ENCODE measurements at places on chromosomes 2 and 18.

- DNase-seq: no peak
These were observed 558.9 kb upstream of the FSIP2 start for GRCh38 chr2:185179743-185180142.

- no peak for DNase-seq
These were observed 24.3 kb downstream of the GALNT1 start for GRCh38 chr18:35605686-35606417.

GRCh38 chr2:233839447-233839820 lies 14.9 kb downstream of the HJURP start:
- DNase-seq: no peak

DNA sequence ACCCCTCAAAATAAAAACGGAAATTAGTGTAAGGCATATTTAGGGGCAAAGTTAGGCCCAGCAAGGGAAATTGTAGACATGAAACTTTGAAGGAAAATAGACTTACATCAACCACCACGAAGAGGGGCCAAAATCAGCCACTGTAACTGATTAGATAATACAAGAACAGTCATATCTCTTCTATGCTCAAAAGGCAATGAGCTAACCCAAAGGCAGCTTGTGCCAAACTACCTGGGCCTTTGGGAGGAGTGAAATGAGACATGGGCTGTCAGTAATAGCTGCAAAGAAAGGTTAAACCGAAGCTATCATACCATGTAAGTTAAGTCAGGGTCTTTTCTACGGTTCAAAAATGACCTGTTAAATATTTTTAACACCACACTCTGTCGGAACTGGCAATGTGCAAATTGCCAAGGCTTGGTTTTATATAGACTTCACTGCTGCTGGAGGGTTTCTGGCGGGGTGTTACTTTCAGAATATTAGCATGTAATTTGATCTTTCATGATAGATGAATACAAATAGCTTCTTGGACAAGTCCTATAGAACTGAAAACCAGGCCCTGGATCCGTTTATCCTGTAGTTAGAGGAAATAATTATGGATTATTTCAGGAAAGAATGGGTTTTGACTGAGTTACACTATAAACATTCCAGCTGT lies 69.6 kb downstream of the ACVR1 start:
- no peak for DNase-seq

DNA sequence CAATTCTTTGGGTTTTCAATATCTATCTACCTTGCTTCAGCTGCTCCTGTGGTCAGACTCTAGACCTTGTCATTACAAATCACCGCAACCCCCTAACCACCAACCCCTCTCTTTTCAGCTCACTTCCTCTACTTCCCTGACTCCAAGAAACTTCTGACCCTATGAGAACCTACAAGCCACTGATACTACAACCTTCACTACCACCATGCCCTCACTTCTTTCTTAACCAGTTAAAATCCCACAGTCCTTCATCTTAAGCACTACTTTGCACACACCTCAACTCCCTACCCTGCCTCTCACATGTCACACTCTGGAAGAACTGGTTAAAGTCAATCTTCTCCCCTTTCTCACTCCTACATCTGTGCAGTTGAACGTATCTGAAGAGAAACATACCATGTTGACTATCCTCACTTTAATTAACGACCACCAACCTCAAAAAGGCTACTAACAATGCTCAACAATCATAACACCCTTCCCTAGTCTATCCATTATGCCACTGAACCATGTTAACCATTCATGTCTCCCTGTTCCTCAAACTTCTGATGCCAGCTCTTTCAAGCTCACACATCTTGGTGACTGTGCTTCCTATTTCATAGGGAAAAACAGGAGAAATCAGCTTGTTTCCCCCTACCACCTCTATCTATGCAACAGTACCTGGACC lies 12.6 kb downstream of the EIF2AK3 start:
- no peak for DNase-seq

DNA sequence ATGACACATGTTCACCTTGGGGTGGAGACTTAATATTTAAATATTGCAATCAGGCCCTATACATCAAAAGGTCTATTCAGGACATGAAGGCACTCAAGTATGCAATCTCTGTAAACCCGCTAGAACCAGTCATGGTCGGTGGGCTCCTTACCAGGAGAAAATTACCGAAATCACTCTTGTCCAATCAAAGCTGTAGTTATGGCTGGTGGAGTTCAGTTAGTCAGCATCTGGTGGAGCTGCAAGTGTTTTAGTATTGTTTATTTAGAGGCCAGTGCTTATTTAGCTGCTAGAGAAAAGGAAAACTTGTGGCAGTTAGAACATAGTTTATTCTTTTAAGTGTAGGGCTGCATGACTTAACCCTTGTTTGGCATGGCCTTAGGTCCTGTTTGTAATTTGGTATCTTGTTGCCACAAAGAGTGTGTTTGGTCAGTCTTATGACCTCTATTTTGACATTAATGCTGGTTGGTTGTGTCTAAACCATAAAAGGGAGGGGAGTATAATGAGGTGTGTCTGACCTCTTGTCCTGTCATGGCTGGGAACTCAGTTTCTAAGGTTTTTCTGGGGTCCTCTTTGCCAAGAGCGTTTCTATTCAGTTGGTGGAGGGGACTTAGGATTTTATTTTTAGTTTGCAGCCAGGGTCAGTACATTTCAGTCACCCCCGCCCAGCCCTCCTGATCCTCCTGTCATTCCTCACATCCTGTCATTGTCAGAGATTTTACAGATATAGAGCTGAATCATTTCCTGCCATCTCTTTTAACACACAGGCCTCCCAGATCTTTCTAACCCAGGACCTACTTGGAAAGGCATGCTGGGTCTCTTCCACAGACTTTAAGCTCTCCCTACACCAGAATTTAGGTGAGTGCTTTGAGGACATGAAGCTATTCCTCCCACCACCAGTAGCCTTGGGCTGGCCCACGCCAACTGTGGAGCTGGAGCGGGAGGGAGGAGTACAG lies 108.1 kb downstream of the XRCC5 start:
- no peak for DNase-seq

DNA sequence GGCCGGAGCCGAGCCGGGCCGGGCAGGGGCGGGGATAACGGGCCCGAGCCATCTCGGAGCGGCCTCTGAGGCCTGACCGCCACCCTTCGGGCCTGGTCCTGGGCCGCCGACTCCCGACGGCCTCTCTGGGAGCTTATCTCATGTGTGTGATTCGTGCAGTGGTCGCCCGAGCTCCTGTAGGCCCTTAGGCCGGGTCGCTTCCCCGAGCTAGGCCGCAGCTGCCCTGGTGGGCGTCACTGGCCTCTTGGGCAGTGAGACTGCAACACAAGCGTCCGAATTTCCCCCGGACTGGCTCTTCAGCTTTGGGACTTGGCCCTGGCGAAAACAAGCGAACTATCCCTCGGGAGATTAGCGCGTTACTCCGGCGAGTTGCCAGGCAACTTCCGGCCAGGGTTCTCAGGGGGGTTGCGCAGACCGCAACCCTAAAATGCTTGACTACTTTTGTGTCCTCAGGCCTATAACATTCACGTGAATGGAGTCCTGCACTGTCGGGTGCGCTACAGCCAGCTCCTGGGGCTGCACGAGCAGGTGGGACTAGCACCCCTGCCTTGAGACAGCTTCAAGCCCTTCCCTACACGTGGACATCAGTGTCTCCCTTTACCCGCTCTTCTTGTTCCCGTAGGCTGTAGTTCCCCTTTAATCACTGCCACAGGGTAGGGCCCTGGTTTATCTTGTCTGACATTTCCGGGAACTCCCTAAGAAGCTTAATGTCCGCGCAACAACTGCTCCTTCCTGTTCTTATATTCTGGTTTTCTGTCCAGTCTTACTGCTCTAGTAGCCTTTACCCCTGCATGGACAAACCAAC lies 602 bp downstream of the SNX17 start:
- no peak for DNase-seq

GRCh38 chr18:75966431-75966830 lies 528.6 kb downstream of the ZNF516 start:
- DNase-seq: no peak

- no peak for DNase-seq
These were observed 1.2 kb downstream of the WNT10A start for GRCh38 chr2:218881744-218882460.

Data from activated naive CD4-positive, alpha-beta T cell (primary cell).